ENCODE measurements at places on chromosomes 5 and 9.

GRCh38 chr5:27523629-27524028 lies 485.2 kb upstream of the CDH9 start:
- no peak for DNase-seq

DNA sequence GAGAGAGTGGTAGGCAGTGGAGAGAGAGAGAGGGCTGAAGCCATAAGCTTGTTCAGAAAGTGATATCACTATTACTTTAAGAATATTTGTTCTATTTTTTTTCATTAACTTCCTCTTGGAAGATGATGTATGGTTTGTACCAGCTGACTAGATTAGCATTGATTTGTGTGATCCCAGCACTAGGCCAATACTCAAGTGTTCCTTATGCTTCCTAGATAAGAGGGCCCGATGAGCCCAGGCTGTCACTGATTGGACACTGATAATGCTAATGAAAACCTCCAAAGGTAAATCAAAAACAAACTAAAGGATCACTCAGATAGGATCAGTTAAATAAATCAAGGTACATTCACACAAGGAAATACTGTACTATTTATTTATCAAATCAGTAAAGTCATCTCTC lies 52.7 kb upstream of the OTULINL start:
- DNase-seq = no peak

- no peak for DNase-seq
Observed at GRCh38 chr5:9781890-9782289, 151.7 kb upstream of the TAS2R1 start.

- no peak for DNase-seq
Observed at GRCh38 chr5:78283105-78283504, 11.4 kb downstream of the AP3B1 start.

DNA sequence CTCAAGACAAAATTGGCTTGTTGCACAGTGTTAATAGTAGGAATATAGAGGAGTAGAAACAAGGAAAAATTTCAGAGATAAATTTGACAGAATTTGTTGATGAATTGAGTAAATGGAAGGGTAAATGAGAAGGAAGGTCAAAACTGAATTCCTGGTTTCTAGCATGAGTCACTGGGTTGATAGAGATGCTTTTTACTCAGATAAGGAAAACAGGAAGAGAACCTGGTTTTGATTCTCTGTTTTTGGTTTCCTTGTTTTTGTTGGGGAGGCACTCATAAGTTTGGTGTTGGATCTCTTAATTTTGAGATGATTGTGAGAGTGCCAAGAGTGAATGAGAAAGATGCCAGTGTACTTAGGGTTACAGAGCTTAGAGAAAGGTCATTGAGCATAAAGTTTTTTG lies 7.1 kb downstream of the LRRC70 start:
- DNase-seq = no peak

DNA sequence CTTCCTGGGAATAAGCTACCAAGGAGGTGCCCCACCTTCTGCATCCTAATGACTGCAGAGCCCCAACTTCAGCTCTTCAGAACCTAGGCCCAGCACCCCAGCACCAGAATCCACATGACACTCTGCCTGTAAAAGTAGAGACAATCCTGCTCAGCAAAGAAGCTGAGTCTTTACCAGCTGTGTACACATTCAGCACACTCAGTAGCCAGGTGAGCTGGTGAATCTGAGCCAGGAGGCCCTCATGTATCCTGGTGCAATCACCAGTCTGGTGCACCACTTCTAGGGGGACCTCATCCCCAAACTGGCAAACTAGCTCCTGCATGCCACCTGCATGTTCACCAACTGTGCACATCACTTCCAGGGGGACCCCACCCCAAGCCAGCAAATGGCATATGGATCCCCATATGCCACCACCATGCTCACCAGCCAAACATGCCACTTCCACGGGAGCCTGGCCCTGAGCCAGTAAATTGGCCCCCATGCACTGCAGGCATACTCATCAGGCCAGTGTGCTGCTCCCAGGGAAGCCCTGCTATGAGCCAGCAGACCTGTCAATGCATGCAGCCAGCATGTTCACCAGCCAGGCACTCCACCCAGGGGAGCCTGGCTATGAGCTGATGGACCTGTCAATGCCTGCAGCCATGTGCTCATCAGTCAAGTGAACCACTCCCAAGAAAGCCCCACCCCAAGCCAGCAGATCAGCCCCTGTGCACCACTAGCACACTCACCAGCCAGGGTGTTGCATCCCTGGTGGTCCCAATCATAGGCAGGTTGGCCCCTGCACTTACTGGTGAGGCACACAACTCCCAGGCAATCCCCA lies 15.6 kb upstream of the BTNL9 start:
- no peak for DNase-seq

DNA sequence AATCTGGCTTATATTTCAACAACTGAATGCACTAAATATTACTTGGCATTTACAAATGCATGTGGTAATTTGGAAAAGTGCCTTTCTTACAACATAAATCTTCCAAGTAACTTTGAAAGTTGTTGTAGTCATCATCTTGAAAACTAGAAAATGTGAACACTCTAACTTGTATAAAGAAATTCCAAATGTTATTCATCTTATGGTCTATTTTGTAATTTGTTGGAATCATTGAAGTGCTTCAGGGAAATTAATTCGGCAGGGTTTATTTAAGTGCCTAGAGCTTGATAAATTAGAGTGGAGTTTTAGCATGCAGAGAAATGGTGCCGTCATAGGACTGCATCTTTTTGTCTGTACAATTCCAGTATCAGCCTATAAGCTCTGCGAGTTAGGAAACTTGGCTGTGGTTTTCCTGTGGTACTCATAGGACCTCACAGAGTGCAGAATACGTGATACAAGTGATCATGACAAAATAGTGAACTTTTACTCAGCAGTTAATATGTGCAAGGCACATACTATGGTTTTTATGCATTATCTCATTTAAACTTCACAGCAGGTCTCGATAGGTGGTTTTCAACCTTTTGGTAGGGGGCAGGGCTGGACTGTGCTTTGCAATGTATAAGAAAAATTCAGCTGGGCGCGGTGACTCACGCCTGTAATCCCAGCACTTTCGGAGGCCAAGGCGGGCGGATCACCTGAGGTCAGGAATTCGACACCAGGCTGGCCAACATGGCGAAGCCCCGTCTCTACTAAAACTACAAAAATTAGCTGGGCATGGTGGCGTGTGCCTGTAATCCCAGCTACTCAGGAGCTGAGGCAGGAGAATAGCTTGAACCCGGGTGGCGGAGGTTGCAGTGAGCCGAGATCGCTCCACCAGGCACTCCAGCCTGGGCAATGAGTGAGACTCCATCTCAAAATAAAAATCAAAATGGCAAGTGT lies 79.6 kb downstream of the RAI14 start:
- DNase-seq = no peak

DNA sequence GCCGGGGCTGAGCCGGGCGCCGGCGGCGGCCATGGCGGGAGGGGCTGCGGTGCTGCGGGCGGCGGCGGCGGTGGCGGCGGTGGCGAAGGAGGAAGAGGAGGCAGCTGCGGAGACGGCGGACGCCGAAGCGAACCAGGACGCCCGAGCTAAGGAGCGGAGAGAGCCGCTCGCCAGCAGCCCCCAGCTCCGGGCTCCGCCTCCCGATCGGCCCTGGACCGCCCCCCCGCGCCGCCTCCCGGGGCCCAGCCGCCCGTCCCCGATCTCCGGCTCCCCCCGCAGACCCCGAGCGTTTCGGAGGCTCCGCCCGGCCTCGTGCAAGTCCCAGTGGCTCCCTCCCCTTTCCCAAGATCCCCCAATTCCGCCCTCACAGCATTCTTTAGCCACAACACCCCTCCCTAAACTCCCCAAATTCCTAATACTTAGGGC lies at the start of gene ASTN2:
TSS of gene ASTN2 (minus strand) at position 152 of the 426 bp plus-strand sequence. CDS start at position 33, 119 bp downstream.
- DNase-seq = no peak

- no peak for DNase-seq
Observed at GRCh38 chr5:66931651-66932050, 264.9 kb downstream of the CD180 start.

DNA sequence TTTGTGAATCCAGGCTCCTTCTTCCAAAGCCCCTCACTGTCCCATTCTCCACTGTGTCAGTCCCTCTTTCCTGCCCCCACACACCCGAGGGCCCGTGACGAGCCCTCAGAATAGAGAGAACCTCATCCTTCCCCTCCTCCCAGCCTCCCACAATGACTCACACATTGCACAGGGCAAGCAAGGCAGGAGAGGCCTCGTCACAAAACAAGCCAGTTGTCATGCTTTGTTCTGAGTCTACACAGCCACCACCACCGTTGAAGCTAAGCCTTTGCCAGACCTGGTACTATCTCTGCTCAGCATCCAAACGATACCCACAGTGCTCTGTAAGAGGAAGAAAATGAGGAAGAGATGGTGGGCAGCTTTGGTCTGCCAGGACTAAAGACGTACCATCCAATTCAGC lies 142.2 kb upstream of the ZNF366 start:
- no peak for DNase-seq

- no peak for DNase-seq
Observed at GRCh38 chr9:69324549-69325401, at the start of gene ENTREP1. Gene ENTREP1 (plus strand): TSS chr9:69325215. CDS start chr9:69325310, 95 bp downstream.

- DNase-seq = no peak
Observed at GRCh38 chr5:151347369-151347768, at the start of gene SLC36A2. Gene SLC36A2 (minus strand): TSS chr5:151347559. CDS start chr5:151347460, 99 bp downstream.

DNA sequence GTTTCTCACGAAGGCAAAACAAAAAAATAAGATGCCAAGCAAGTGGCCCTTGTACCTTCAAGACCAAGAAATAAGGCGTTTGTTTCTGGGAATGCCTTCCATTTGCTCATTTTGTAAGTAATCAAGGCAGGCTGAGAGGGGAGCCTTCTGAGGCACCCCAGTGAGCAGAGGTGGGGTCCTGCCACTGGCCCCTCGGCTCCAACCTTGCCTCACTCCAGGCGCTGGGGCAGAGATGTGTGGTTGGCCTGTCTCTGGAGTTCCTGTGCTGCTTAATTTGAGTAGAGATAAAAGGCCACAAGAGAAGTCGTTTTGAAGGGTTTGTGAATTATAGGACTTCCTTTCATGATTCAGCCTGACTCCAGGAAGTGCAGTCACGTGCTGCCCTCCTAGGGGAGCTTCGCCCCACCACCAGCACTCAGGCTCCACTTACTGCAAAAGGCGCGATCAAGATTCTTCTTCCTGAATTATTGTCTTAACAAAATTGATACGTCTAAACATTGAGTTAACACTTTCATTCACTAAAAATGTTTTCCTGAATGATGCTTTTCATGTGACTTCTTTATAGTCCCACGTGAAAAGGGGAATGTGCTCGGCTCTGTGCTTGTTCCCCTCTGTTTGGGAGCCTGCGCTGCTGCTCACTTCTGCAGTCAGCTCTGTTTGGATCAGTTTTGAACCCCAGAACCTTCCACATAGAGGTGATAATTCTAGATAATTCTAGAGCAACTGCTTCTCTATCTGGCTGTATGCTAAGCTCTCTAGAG lies 13.7 kb downstream of the SYK start:
- no peak for DNase-seq

DNA sequence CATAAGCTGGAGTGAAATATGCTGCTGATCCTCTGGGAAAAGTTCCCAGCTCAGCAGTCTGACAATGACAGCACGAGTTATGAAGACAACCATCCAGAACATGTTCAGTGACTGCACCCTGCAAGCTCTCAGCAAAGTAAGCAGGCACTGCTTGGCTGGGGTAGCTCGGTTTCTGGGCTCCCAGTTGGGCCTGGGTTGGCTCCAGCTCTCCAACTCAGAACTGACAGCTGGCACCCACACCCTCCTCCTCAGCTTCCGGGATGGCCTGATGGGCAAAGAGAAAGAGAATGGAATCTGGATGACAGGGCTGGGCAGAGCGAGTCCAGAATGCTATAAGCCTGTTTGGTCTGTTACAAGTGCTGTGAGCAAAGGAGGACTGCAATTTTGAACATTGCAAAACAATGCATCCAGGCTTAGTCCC lies 185.0 kb downstream of the CSNK1G3 start:
- no peak for DNase-seq

- no peak for DNase-seq
Observed at GRCh38 chr5:11675184-11675583, 229.1 kb downstream of the CTNND2 start.

GRCh38 chr9:87498046-87498810 lies 561 bp downstream of the DAPK1 start:
- DNase-seq = no peak

DNA sequence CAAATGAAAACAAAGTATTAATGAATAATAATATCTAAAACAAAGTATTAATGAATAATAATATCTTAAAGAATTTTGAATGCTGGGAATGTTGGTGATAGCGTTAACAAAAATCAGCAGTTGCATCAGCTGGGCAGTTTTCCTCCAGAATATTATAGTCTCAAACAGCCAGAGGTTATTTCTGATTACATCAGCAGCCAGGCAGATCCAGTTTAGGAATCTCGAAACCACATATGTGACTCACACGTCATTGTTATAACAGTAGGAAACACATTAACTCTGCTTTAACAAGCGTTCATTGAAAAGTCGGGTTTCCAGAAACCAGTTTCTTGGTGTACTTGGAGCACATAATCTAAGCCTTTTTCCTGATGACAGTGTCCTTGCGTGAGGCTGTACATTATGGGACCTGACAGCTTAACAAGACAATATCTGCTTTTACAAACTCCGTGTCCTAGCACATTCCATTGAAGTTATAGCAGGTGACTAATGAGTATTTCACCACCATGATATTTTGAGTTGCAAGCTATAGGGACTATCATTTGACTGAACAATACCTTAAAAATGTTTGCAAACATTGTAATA lies 559.5 kb upstream of the KLF4 start:
- peak; percentile 89 for DNase-seq

DNA sequence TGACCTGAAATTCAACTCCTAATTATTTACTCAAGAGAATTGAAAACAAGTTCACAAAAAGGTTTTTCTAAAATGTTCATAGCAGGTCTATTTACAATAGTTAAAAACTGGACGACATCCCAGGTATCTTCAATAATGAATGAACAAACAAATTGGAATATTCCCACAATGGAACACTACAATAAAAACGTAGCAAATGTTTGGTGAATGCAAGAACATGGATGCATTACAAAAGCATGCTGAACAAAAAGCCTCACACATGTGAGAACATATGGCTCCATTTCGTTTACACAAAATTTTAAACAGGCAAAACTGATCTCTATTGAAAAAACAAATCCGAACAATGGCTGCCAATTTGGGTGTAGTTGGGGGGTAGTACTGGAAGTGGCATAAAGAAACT lies 669.9 kb downstream of the MTRR start:
- no peak for DNase-seq

GRCh38 chr5:99747342-99747741 lies 787.8 kb upstream of the FAM174A start:
- no peak for DNase-seq

- DNase-seq = peak; percentile 43
Observed at GRCh38 chr9:131432597-131433301, 38.9 kb downstream of the PRRC2B start.

DNA sequence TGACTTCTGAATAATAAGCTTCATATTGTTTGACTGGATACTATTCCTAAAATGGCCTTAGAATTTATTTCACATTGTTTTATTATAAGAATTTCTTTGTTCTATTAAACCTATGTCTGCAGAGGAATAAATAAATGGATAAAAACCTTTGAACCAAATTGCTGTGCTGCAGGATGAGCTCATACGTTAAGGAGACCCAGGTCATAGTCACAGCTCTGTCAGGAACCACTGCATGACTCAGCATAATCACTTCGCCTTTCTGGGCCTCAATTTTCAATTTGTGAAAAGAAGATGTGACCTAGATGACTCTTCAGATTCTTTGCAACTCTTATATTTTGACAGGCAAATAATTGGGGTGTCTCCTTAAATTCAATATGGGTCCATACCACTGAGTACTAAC lies 36.7 kb upstream of the HMHB1 start:
- DNase-seq = no peak

GRCh38 chr9:37032713-37033112 lies 1.4 kb downstream of the PAX5 start:
- DNase-seq = no peak
